Tibial nerve (tissue), 4 donors: ENCODE measurements at places on chromosomes 1 and 21. TPM values are rescaled to one million over a fixed set of nuclear protein-coding genes. Genes with fewer than 3 reads are reported as not detected.

GNG4 gene
- total RNA-seq: 6.3 TPM

PLA2G2C gene
- total RNA-seq: not detected

TSPAN1 gene
- total RNA-seq: 8.6 TPM

S100A3 gene
- not detected for total RNA-seq

MPZ gene
- total RNA-seq: 1,553 TPM

LCE3E gene
- not detected for total RNA-seq

OR10J1 gene
- total RNA-seq: not detected

OLIG2 gene
- 1.3 TPM for total RNA-seq

MSH4 gene
- 0.60 TPM for total RNA-seq

CYB5RL gene
- total RNA-seq: 5.4 TPM

S100A12 gene
- not detected for total RNA-seq

HAX1 gene
- 112 TPM for total RNA-seq

CACNA1S gene
- total RNA-seq: not detected

MYOC gene
- total RNA-seq: 403 TPM

LRRC40 gene
- 10.2 TPM for total RNA-seq

CFHR5 gene
- total RNA-seq: not detected

AMY1C gene
- total RNA-seq: not detected

DAB1 gene
- total RNA-seq: 4.0 TPM

LDLRAD1 gene
- total RNA-seq: not detected

LIN28A gene
- not detected for total RNA-seq

ITLN2 gene
- not detected for total RNA-seq

POTED gene
- not detected for total RNA-seq

ERVH48-1 gene
- total RNA-seq: not detected

RHOU gene
- total RNA-seq: 18.1 TPM

MPC2 gene
- total RNA-seq: 20.5 TPM

IL19 gene
- total RNA-seq: not detected
